ENCODE measurements at places on chromosomes 16 and 17. TPM values are rescaled to one million over a fixed set of nuclear protein-coding genes. Genes with fewer than 3 reads are reported as not detected.

- H3K4me3 ChIP-seq = no peak overlapping the region
- H3K4me1 ChIP-seq = no peaks in the 10 kb centered on the region
- no peak for DNase-seq
- H3K27me3 ChIP-seq = no peaks in the 10 kb centered on the region
- H3K27ac ChIP-seq = no peak overlapping the region
Measured at GRCh38 chr16:1189455-1189854, 35.6 kb downstream of the TPSG1 start.

Gene CCL5
- total RNA-seq = 591 TPM

DNA sequence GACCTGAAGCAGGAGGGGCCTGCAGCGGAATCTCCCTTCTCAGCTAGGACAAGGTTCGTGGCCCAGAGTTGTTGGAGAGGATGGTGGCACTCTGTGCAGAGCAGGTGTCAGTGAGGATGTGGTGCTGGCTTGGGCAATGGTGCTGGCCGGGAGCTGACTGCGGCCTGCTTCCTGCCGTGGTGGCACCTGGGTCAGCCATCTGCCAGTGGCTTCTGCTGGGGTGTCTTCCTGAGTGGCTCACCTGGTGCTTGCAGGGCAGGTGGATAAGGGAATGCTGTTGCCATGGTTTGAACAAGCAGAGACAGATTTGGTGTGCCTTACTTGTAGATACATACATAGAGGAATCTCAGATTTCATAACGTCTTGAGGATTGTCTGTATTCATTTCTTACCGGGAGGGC, 69.6 kb downstream of the SEC14L1 start:
- no peak overlapping the region for H3K4me3 ChIP-seq
- no peak for DNase-seq
- H3K4me1 ChIP-seq = no peaks in the 10 kb centered on the region
- no peaks in the 10 kb centered on the region for H3K27me3 ChIP-seq

DNA sequence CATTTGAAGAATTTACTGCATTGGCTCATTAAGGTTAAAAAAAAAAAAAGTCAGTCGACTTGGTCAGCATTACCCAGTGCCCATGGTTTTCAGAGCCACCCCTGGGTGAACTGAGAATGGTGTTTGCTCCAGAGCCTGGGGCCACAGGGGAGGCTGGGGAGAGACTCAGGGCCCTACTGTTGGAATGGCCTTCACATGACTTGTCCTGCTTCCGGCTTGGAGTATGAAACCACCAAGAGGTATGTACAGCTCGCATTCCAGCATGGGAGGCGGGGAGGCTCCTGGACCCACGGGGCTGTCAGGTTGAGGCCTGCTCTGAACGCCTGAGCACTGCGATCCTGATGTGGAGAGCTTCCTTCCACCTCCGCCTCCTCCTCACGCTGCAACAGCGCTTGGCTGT, 36.8 kb downstream of the MSI2 start:
- DNase-seq = no peak
- H3K36me3 ChIP-seq = peaks cover 9% of the 10 kb centered on the region
- no peaks in the 10 kb centered on the region for H3K27me3 ChIP-seq
- H3K27ac ChIP-seq = no peak overlapping the region
- H3K4me1 ChIP-seq = peaks cover 10% of the 10 kb centered on the region
